ENCODE measurements at places on chromosomes 2 and 18. TPM values are rescaled to one million over a fixed set of nuclear protein-coding genes. Genes with fewer than 3 reads are reported as not detected.

DNA sequence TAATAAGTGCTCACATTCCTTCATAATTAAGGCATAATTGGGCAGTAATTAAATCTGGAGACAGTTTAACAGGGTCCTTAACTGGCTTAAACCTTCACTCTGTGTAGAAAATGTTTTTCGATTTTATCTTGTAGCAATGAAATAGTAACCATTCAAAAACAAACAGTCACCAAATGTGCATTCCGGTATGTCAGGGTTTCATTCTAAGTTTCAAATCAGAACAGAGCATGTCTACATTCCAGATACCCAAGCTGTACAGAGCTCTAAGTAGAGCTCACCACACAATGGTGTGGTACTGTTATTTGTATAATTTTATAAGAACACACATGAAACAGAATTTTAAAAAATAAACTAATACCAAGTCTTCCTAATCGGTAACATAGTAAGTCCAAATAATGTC is 52.6 kb downstream of the SMAD2 start:
- DNase-seq = no peak

DNA sequence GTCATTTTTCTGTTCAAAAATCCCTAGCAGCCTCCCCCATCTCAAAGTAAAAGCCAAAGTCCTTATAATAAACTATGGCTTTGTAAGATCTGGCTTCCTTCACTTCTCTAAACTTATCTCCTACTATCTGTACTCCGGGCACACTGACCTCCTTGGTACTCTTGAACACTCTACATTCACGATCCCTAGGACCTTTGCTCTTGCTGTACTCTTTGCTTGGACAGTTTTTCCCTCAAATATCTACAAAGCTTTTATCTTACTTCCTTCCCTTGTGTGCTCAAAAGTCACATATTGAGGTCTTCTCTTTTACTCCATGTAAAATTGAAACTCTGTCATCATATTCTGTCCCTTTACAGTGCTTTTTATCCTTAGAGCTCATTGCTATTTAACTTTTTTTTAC is 616.6 kb downstream of the IRS1 start:
- no peak for DNase-seq

IL36RN gene
- not detected for polyA plus RNA-seq

DPYSL5 gene
- 39.8 TPM for polyA plus RNA-seq
